WTC11 (cell line): ENCODE measurements at places on chromosomes 2 and 18.

- peaks cover 1% of the 10 kb centered on the region; the same call in 1 of the 2 replicates for H3K4me1 ChIP-seq
- DNase-seq: no peak
- no peaks in the 10 kb centered on the region for H3K36me3 ChIP-seq
Measured at GRCh38 chr2:231047274-231047922, 9.3 kb upstream of the PSMD1 start.

DNA sequence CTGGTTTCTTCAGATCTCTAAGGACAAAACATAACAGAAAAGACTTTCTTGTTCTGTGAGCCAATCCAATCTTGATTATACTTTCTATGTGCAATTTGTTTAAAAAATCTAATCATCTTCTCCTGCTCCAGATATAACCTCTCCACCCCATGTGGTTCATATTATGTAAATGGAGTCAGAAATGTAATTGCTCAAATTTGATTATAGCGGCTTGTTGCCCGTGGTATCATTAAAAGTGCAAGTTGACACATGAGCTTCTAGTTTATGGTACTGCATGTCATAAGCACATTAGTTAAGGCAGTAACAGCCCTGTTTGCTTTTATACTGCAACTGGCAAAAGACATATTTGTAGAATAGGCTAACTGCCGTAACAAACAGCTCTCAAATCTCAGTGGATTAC, 715.1 kb upstream of the CDH7 start:
- DNase-seq: no peak
- no peak overlapping the region for H3K27ac ChIP-seq
- no peak overlapping the region for H3K4me3 ChIP-seq
- H3K27me3 ChIP-seq: no peaks in the 10 kb centered on the region

DNA sequence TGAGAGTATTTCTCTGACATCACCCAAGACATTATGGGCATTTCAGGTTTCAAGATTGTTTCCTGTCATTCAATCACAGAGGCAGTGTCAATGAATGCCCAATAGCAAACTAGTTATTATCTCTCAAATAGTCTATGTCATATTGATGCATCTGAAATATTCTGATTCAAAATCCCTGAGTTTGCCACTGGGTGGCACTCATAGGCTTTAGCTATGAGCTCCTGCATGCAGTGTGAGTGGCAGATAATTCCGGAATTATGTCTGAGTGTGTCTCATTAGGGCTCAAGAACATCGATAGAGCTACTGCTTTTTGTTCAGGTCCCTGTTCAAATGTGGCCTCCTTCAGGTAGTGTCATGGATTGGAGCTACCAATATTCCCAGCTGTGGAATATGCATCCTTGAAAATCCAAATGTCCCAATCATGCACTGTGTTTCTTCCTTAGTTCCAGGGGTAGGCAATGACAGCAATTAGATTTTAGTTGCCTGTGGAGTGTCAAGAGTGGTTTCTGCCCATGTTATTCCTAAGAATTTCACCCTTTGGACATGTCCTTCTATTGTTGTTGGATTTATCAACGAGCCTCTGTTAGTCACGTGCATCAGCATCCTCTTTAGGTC, 7.8 kb upstream of the OR6B3 start:
- no peak overlapping the region for H3K4me3 ChIP-seq
- H3K4me1 ChIP-seq: peaks cover 17% of the 10 kb centered on the region
- H3K27ac ChIP-seq: no peak overlapping the region
- DNase-seq: no peak
- no peaks in the 10 kb centered on the region; the same call in 1 of the 2 replicates for H3K27me3 ChIP-seq

GRCh38 chr2:170404846-170405245, 226.9 kb downstream of the MYO3B start:
- no peaks in the 10 kb centered on the region; the same call in 1 of the 2 replicates for H3K27me3 ChIP-seq
- H3K4me3 ChIP-seq: no peak overlapping the region
- H3K4me1 ChIP-seq: peaks cover 6% of the 10 kb centered on the region; the same call in 1 of the 2 replicates

GRCh38 chr2:49687918-49688317, 533.6 kb upstream of the FSHR start:
- no peak for DNase-seq
- no peak overlapping the region for H3K4me3 ChIP-seq
- H3K4me1 ChIP-seq: peaks cover 8% of the 10 kb centered on the region
- H3K36me3 ChIP-seq: no peaks in the 10 kb centered on the region

- H3K4me1 ChIP-seq: peaks cover 48% of the 10 kb centered on the region
- DNase-seq: no peak
- no peak overlapping the region for H3K27ac ChIP-seq
- peaks cover 5% of the 10 kb centered on the region for H3K36me3 ChIP-seq
- H3K27me3 ChIP-seq: no peaks in the 10 kb centered on the region
- no peak overlapping the region for H3K4me3 ChIP-seq
Measured at GRCh38 chr2:12259493-12259892, 457.2 kb upstream of the TRIB2 start.

GRCh38 chr2:173048897-173049661, 26.6 kb upstream of the MAP3K20 start:
- no peaks in the 10 kb centered on the region for H3K36me3 ChIP-seq
- no peak for DNase-seq
- H3K27me3 ChIP-seq: no peaks in the 10 kb centered on the region
- H3K4me1 ChIP-seq: peaks cover 3% of the 10 kb centered on the region; the same call in 1 of the 2 replicates
- H3K4me3 ChIP-seq: no peak overlapping the region

DNA sequence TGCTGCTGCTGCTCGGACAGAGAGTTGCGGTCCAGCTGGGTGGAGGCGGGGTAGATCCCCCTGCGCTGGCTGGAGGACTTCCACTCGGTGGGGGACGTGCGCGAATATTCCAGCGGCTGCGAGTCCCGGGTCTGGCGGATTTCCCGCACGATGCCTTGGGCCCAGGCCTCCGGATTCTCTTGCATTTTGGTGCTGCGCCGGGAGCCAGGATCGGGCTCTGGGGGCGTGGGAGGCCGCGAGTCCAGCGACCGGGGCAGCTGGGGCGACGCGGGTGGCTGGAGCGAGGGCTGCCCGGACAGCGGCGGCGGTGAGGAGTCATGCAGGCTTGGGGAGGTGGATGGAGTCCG, 4.8 kb downstream of the NT5C1B start:
- H3K4me3 ChIP-seq: no peak overlapping the region
- no peak for DNase-seq
- no peaks in the 10 kb centered on the region; the same call in 1 of the 2 replicates for H3K27me3 ChIP-seq
- no peaks in the 10 kb centered on the region for H3K4me1 ChIP-seq

GRCh38 chr2:101205521-101206479, 46.9 kb upstream of the CNOT11 start:
- DNase-seq: peak; percentile 41
- H3K4me3 ChIP-seq: no peak overlapping the region
- no peaks in the 10 kb centered on the region for H3K27me3 ChIP-seq
- H3K27ac ChIP-seq: no peak overlapping the region
- peaks cover 10% of the 10 kb centered on the region for H3K4me1 ChIP-seq
- peaks cover under 1% of the 10 kb centered on the region; the same call in 1 of the 2 replicates for H3K36me3 ChIP-seq

GRCh38 chr2:172442072-172442895, 14.9 kb downstream of the ITGA6 start:
- H3K36me3 ChIP-seq: peaks cover 12% of the 10 kb centered on the region
- H3K27ac ChIP-seq: peak overlapping the region; percentile 35
- H3K4me1 ChIP-seq: peaks cover 51% of the 10 kb centered on the region
- H3K27me3 ChIP-seq: no peaks in the 10 kb centered on the region
- no peak for DNase-seq
- H3K4me3 ChIP-seq: no peak overlapping the region

DNA sequence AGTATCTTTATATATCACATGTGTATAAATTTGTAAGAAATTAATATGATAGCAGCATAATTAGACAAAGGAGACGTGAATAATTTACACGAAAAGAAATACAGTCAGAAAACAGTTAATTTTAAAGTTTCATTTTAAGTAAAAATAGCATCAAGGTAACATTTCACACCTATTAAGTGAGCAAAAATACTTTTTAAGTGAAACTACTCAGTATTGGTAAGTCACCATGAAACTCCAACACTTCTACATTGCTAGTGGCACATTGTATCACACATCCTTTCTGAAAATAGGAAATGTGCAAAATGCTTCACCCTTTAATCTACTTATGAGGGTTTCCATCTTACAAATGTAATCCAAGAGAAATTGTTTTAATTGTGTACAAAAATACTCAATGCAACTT, 287.9 kb upstream of the EPAS1 start:
- H3K4me3 ChIP-seq: no peak overlapping the region
- H3K36me3 ChIP-seq: peaks cover 7% of the 10 kb centered on the region; the same call in 1 of the 2 replicates
- DNase-seq: no peak
- no peak overlapping the region for H3K27ac ChIP-seq
- H3K27me3 ChIP-seq: no peaks in the 10 kb centered on the region
- H3K4me1 ChIP-seq: peaks cover 25% of the 10 kb centered on the region

DNA sequence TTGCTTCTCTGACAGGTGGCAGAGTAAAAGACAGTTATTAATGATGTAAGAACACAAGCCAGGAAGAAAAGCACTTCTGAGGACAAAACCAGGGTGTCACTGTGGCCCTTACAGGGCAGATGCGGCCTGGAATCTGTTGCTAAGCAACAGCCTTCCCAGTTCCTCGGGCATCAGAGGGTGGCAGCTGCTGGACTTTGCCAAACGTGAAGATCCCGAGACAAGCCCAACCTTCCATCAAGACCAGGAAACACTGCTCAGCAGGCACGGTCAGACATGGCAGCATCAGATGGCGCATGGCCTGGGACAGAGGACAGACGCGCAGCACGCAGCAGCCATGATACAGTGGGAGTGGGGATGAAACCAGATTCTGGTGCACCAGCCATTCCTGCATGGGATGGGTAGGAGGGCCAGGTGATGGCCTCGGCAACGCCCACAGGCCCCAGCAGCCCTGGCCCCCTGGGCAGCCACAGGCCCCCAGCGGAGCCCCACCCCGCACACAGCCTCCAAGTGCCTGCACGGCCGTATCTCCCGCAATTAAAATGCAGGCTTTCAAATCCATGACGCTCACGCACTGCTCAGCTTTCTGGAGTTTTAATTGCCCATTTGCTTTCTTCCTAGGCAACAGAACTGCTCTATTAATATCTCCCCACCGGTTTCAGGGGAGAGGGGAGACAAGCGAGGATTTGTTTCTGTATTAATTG, 89.0 kb downstream of the EIPR1 start:
- H3K27ac ChIP-seq: no peak overlapping the region
- peaks cover 12% of the 10 kb centered on the region for H3K4me1 ChIP-seq
- no peak overlapping the region for H3K4me3 ChIP-seq
- no peak for DNase-seq
- peaks cover 6% of the 10 kb centered on the region; the same call in 1 of the 2 replicates for H3K36me3 ChIP-seq

GRCh38 chr2:64946769-64947247, 42.4 kb upstream of the SLC1A4 start:
- H3K27me3 ChIP-seq: no peaks in the 10 kb centered on the region; the same call in 1 of the 2 replicates
- no peak for DNase-seq
- H3K4me3 ChIP-seq: no peak overlapping the region
- H3K36me3 ChIP-seq: no peaks in the 10 kb centered on the region
- H3K4me1 ChIP-seq: peaks cover 25% of the 10 kb centered on the region

- H3K4me1 ChIP-seq: peaks cover 22% of the 10 kb centered on the region
- H3K36me3 ChIP-seq: no peaks in the 10 kb centered on the region
- H3K27me3 ChIP-seq: peaks cover 2% of the 10 kb centered on the region; the same call in 1 of the 2 replicates
Measured at GRCh38 chr2:127406454-127406853, 11.8 kb upstream of the PROC start.

DNA sequence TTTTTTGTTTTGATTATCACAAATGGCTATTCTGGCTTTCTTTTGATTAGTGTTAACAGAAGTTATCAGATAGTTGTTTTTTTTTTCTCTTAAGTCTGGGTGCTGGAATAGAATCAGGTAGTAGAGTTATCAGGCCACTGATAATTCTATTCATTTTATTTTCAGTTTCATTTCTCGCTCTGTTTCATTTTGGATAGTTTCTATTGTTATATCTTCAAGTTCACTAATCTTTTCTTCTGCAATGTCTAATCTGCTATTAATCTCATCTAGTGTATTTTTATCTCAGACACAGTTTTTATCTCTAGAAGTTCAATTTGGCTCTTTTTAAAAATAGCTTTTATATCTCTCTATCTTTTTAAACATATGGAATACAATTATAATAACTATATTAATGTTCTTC, 241.8 kb upstream of the EPC2 start:
- no peak overlapping the region for H3K4me3 ChIP-seq
- H3K36me3 ChIP-seq: no peaks in the 10 kb centered on the region
- no peaks in the 10 kb centered on the region for H3K4me1 ChIP-seq
- no peak for DNase-seq

- no peak overlapping the region for H3K4me3 ChIP-seq
- DNase-seq: no peak
- H3K4me1 ChIP-seq: peaks cover 9% of the 10 kb centered on the region; the same call in 1 of the 2 replicates
- no peaks in the 10 kb centered on the region for H3K36me3 ChIP-seq
- H3K27me3 ChIP-seq: no peaks in the 10 kb centered on the region
Measured at GRCh38 chr2:160165996-160166395, 34.1 kb downstream of the ITGB6 start.

DNA sequence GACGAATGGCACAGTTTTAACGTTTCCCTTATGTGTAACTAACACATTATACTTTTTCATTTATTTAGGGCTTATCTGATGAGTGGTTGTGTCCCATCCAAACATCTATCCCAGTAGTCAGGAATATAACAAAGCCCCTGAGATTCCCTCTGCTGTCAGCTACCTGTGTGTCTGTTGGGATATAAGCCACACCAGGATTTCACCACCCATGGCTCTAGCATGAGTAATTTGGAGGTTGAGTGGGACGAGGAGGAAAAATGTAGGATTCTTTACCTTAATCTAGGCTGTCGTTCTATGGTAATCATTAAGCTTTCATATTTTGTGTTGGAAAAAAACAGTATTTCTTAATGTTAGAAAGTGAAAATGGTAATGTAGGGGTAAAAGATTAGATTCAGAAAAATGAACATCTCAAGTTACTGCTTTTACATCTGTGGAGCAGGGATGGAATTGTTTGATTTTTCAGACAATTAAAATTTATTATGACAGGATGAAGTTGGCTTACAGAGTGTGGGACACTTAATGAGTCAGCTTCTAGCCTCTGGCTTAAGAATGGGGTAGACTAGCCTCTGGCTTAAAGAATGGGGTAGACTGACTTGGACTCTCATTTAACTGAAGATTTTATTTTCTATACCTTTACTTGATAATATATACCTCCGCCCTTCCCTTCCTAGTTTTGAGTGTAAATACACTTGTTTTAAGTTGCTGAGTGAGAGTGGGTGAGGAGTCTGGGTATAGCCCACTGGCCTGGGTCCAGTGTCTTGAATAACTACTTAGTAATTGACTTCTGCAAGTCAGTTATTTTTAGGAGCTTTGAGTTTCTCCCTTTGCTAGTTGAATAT, 88.5 kb upstream of the RANBP2 start:
- DNase-seq: no peak
- no peaks in the 10 kb centered on the region for H3K27me3 ChIP-seq
- peaks cover 26% of the 10 kb centered on the region for H3K4me1 ChIP-seq
- no peak overlapping the region for H3K4me3 ChIP-seq

GRCh38 chr2:218849721-218850120, 9.9 kb upstream of the WNT6 start:
- H3K4me1 ChIP-seq: peaks cover 13% of the 10 kb centered on the region
- no peak for DNase-seq
- peaks cover 32% of the 10 kb centered on the region for H3K27me3 ChIP-seq
- peaks cover 13% of the 10 kb centered on the region for H3K36me3 ChIP-seq
